Activated CD4-positive, alpha-beta T cell treated with anti-CD3 and anti-CD28 coated beads for 36 hours (primary cell): ENCODE measurements at places on chromosomes 1 and 21. TPM values are rescaled to one million over a fixed set of nuclear protein-coding genes. Genes with fewer than 3 reads are reported as not detected.
A peak's percentile ranks its signal among the peaks of the same experiment; 100 is the strongest.

SLC5A9 gene
- not detected for total RNA-seq

DNA sequence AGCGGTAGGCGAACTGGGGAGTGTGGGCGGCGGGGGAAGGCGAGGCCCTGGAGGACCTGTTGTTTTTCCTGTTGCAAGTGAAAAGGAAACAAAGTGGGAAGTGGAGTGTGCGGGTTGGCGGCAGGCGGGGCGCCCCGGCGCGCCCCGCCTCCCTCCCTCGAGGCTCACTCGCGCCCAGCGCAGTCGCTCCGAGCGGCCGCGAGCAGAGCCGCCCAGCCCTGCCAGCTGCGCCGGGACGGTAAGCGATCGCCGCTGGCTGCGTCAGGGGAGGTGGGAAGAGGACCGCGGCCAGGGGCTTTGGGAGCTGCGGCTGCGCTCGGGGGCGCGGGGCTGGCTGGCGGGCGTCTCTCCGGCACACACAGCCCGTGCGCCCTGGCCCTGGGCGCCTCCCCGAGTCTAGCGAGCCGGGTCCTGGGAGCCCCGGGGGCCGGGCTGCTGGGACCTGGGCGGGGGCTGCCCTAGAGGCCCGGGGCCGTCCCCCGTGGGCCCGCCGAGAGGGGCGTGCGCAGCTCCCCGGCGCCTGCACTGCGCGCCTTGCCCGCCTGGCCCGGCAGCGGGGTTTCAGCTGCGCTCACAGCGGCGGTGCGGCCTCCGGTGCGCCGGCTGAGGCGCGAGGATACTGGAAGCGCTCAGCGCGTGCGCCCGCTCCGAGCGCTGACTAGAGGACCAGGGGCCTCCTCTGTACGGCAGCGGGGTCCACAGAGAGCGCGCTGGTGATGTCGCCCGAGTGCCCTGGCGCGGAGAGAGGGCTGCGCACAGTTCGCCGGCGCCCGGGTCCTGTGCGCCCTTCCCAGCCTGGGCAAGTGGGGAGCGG, at the start of gene PIK3CD:
PIK3CD (plus strand) TSS at position 167 of the 814 bp plus-strand sequence. CDS start 58,725 bp downstream, outside the sequence.
- peak; percentile 69 for DNase-seq

- DNase-seq: no peak
Measured at GRCh38 chr1:15762546-15762945, 4.0 kb downstream of the FBLIM1 start.

- DNase-seq: no peak
Measured at GRCh38 chr1:66519992-66520391, 14.0 kb upstream of the SGIP1 start.

KDF1 gene
- total RNA-seq: 0.39 TPM

SPSB1 gene
- 6.8 TPM for total RNA-seq

DNA sequence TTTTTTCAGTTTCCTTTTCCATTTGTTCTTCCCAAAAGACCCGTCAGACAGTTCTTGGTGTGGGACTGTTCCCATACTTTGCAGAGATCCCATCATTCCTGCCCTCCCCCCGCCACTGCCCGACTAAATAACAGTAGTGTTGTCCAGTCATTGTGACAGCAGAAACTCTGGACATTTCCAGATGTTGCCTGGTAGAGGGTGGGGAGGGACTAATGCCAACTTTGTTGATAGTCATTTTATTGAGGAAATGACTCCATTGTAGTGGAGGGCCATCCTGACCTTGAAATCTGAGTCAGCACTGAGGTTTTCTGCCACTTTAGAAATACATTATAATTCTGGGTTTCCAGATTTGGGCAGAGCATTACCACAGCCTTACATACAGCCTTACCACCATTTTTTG, 85.4 kb downstream of the CEP350 start:
- DNase-seq: no peak

GRCh38 chr1:234730770-234731568, 121.0 kb upstream of the IRF2BP2 start:
- DNase-seq: peak; percentile 77

- DNase-seq: no peak
Measured at GRCh38 chr1:43981135-43981491, 2.1 kb downstream of the B4GALT2 start.

GRCh38 chr1:165686971-165687433, 11.4 kb downstream of the ALDH9A1 start:
- peak; percentile 33 for DNase-seq

GRCh38 chr1:220880362-220880670, 1.1 kb downstream of the HLX start:
- no peak for DNase-seq

SGIP1 gene
- total RNA-seq: 0.02 TPM
